ENCODE measurements at places on chromosomes 11 and 22.

DNA sequence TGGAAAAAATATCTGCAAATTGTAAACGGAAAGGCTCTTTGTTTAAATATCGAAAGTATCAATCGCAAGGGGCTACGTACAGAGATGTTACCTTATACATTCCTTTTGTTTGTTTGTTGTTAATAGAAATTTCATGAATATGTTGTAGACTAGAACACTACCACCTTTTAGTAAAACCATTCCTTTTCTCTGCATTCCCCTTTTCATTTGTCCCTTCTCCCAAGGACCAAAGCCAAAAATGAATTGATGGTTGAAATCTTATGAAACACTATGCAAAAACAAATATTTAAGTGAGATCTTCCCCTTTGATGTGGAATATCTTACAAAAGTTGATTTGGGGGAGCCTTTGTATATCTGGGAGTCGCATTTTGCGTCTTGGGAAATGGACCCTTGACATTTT lies 2.1 kb downstream of the SLC17A6 start:
- no peaks in the 10 kb centered on the region for H3K36me3 ChIP-seq
- H3K4me3 ChIP-seq = no peak overlapping the region
- DNase-seq = no peak
- no peaks in the 10 kb centered on the region for H3K27me3 ChIP-seq
- no peaks in the 10 kb centered on the region for H3K4me1 ChIP-seq

- H3K4me1 ChIP-seq = no peaks in the 10 kb centered on the region
- no peaks in the 10 kb centered on the region for H3K36me3 ChIP-seq
- no peak for DNase-seq
- H3K27me3 ChIP-seq = no peaks in the 10 kb centered on the region
These were observed 40.5 kb downstream of the KREMEN1 start for GRCh38 chr22:29113319-29113718.

GRCh38 chr11:16404781-16405285 lies 48.5 kb upstream of the SOX6 start:
- H3K36me3 ChIP-seq = no peaks in the 10 kb centered on the region
- peaks cover 17% of the 10 kb centered on the region for H3K27me3 ChIP-seq
- no peak for DNase-seq
- no peak overlapping the region for H3K27ac ChIP-seq
- no peak overlapping the region for H3K4me3 ChIP-seq

- no peak overlapping the region for H3K27ac ChIP-seq
- H3K27me3 ChIP-seq = no peaks in the 10 kb centered on the region
- DNase-seq = no peak
- no peak overlapping the region for H3K4me3 ChIP-seq
- no peaks in the 10 kb centered on the region for H3K36me3 ChIP-seq
These were observed 1178.3 kb downstream of the LRRC4C start for GRCh38 chr11:40281052-40281580.

- no peak for DNase-seq
- no peak overlapping the region for H3K27ac ChIP-seq
- no peaks in the 10 kb centered on the region for H3K27me3 ChIP-seq
- H3K4me3 ChIP-seq = no peak overlapping the region
- H3K4me1 ChIP-seq = peaks cover 15% of the 10 kb centered on the region
These were observed 37.4 kb downstream of the DUSP8 start for GRCh38 chr11:1534682-1535081.

- H3K36me3 ChIP-seq = no peaks in the 10 kb centered on the region
- H3K4me1 ChIP-seq = peaks cover 75% of the 10 kb centered on the region
These were observed 7.2 kb downstream of the OSBP2 start for GRCh38 chr22:30701872-30702271.

DNA sequence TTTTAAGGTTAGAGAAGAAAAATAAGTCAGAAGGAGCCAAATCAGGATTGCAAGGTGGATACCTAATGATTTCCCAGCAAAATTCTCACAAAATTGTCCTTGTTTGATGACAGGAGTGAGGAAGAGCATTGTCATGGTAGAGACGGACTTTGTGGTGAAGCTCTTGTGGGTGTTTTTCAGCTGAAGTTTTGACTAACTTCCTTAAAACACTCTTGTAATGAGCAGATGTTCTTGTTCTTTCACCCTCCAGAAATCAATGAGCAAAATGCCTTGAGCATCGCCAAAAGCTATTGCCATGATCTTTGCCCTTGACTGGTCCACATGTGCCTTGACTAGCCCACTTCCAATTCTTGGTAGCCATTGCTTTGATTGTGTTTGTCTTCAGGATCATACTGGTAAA lies 20.0 kb downstream of the CALCB start:
- no peak overlapping the region for H3K4me3 ChIP-seq
- no peaks in the 10 kb centered on the region for H3K27me3 ChIP-seq
- no peaks in the 10 kb centered on the region for H3K4me1 ChIP-seq
- no peak overlapping the region for H3K27ac ChIP-seq

- no peaks in the 10 kb centered on the region for H3K4me1 ChIP-seq
- H3K27ac ChIP-seq = no peak overlapping the region
- H3K4me3 ChIP-seq = no peak overlapping the region
These were observed 152.8 kb downstream of the TBC1D22A start for GRCh38 chr22:46914916-46915894.

DNA sequence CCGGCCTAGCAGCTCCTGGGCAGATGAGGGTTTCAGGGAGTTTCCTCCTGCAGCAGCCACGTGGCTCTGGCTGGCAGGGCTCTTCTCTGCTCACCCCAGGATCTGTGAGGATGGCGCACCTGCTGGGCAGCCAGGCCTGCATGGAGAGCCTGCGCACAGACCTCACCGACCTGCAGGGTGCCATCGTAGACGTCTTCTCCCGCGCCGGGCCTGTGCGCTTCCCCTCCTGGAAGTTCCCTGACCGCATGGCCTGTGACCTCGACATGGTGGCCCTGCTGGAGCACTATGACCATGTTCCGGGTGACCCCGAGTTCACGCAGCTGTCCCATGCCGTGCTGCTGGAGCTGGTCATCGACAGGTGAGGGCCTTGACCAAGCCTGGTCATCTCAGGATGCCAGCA lies 9.1 kb downstream of the CCDC157 start:
- no peaks in the 10 kb centered on the region for H3K27me3 ChIP-seq
- H3K4me3 ChIP-seq = no peak overlapping the region
- no peak for DNase-seq
- no peak overlapping the region for H3K27ac ChIP-seq

GRCh38 chr22:20216863-20217499 lies 51.1 kb downstream of the RTN4R start:
- H3K4me1 ChIP-seq = peaks cover 10% of the 10 kb centered on the region
- H3K27ac ChIP-seq = no peak overlapping the region
- no peaks in the 10 kb centered on the region for H3K36me3 ChIP-seq
- DNase-seq = no peak

GRCh38 chr11:112012874-112013273 lies 12.3 kb upstream of the DLAT start:
- H3K27ac ChIP-seq = no peak overlapping the region
- no peaks in the 10 kb centered on the region for H3K27me3 ChIP-seq
- no peak for DNase-seq

GRCh38 chr11:124101737-124102136 lies 13.5 kb upstream of the VWA5A start:
- H3K4me3 ChIP-seq = no peak overlapping the region
- H3K36me3 ChIP-seq = no peaks in the 10 kb centered on the region
- no peak for DNase-seq
- no peaks in the 10 kb centered on the region for H3K4me1 ChIP-seq
- H3K27ac ChIP-seq = no peak overlapping the region

DNA sequence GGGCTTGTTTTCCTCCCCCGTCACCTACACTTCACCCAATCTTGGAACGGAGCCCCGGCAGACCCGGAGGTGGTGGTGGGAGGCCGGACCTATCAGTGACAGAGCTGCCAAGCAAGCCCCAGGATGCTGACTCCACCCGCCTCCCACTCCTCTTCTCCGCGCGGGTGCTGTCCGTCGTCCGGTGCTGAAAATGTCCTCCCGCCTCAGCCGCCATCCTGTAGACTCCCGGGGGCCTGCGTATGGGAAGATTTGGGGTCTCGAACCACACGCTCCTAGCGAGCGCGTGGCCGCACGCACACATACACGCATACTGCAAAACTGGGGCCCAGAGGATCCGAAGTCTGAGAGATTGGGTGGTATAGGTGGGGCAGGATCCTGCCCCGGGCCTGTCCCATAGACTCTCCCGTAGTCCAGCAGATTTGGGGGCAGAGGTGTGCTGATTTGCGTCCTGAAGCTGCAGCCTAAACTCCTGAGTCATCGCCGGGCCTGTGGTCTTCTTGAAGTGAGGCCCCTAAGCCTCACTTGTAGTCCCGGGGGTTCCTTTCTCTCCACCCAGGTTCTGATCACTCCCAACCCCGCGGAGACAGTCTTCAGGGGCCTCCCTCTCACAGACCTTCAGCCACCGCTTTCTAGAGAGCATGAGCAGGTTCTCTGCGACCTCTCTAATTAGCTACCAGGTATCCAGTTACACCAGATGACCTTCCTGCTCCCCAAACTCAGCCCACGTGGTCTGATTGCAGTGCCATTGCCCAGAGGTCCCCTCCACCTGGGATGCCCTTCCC lies 796 bp upstream of the YIF1A start:
- no peaks in the 10 kb centered on the region for H3K27me3 ChIP-seq
- H3K27ac ChIP-seq = peak overlapping the region; percentile 70
- no peaks in the 10 kb centered on the region for H3K36me3 ChIP-seq
- peaks cover 45% of the 10 kb centered on the region for H3K4me1 ChIP-seq
- peak overlapping the region; percentile 96 for H3K4me3 ChIP-seq

GRCh38 chr22:24553597-24554312 lies 1.2 kb downstream of the GUCD1 start:
- peaks cover 11% of the 10 kb centered on the region for H3K4me1 ChIP-seq
- no peak for DNase-seq
- H3K27ac ChIP-seq = peak overlapping the region; percentile 76
- H3K27me3 ChIP-seq = no peaks in the 10 kb centered on the region
- H3K36me3 ChIP-seq = peaks cover 13% of the 10 kb centered on the region
- H3K4me3 ChIP-seq = peak overlapping the region; percentile 75

DNA sequence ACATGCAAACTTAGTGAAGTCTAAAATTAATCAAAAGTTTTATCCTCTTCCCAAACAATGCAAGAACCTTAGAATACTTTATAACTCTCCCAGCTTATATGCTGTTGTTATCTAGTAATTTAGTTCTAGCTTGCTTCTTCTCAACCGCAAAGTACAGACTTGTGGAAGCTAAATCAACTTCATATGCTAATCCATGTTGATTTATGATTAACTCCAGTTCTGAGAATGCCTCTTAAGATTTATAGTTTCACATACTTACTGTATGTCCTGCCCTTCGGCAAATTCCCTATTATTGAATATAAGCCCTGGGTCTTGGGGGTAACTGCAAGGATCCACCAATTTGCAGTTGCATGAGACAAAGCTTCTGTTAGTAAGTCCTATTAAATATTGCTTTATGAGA lies 17.6 kb upstream of the SLC35F2 start:
- H3K36me3 ChIP-seq = no peaks in the 10 kb centered on the region
- H3K4me3 ChIP-seq = no peak overlapping the region
- DNase-seq = no peak
- H3K27ac ChIP-seq = no peak overlapping the region
- H3K27me3 ChIP-seq = no peaks in the 10 kb centered on the region
- H3K4me1 ChIP-seq = no peaks in the 10 kb centered on the region

- no peak overlapping the region for H3K27ac ChIP-seq
- no peaks in the 10 kb centered on the region for H3K4me1 ChIP-seq
- no peaks in the 10 kb centered on the region for H3K27me3 ChIP-seq
These were observed 8.3 kb downstream of the TMEM138 start for GRCh38 chr11:61370349-61371005.

DNA sequence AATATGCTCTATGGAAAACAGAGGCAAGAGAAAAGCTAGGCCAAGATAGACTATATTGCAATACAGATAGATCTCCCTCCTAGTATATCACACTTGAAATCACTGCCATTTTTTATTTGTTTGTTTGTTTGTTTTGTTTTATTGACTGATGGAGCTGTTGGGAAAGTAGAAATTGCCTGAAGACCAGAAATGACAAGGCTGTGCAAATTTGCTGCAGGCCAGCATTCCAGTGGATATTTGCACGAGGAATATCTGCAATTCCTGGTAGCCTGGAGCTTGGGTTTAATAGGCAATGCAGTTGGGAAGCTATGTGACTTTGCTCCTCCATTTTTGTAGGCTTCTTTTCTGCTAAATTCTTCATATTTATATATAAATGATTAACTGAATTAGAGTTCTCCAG lies 991.7 kb downstream of the LRRC4C start:
- H3K36me3 ChIP-seq = no peaks in the 10 kb centered on the region
- no peak overlapping the region for H3K4me3 ChIP-seq
- H3K27me3 ChIP-seq = no peaks in the 10 kb centered on the region
- no peak for DNase-seq

- no peaks in the 10 kb centered on the region for H3K27me3 ChIP-seq
- H3K27ac ChIP-seq = no peak overlapping the region
- H3K4me3 ChIP-seq = no peak overlapping the region
These were observed 153.4 kb downstream of the CACNA1I start for GRCh38 chr22:39723899-39724351.

DNA sequence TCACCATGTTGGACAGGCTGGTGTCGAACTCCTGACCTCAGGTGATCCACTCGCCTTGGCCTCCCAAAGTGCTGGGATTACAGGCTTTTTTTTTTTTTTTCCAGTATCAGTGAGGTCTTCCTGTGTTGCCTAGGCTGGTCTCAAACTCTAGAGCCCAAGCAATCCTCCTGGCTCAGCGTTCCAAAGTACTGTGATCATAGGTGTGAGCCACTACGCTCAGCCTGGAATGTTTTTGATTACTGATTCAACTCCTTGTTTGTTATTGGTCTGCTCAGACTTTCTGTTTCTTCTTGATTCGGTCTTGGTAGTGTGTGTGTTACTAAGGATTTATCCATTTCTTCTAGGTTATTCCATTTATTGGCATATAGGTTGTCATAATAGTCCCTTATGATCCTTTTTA lies 31.3 kb downstream of the NAGA start:
- H3K27me3 ChIP-seq = no peaks in the 10 kb centered on the region
- no peak overlapping the region for H3K4me3 ChIP-seq
- no peak for DNase-seq

GRCh38 chr22:38449776-38450175 lies 5.2 kb downstream of the KCNJ4 start:
- H3K36me3 ChIP-seq = no peaks in the 10 kb centered on the region
- no peak for DNase-seq
- H3K4me1 ChIP-seq = no peaks in the 10 kb centered on the region
- no peak overlapping the region for H3K4me3 ChIP-seq
- H3K27ac ChIP-seq = no peak overlapping the region

GRCh38 chr11:77149716-77150392 lies 21.8 kb downstream of the MYO7A start:
- DNase-seq = no peak
- H3K36me3 ChIP-seq = no peaks in the 10 kb centered on the region
- H3K4me1 ChIP-seq = no peaks in the 10 kb centered on the region
- no peaks in the 10 kb centered on the region for H3K27me3 ChIP-seq
- no peak overlapping the region for H3K27ac ChIP-seq
- H3K4me3 ChIP-seq = no peak overlapping the region

- H3K4me1 ChIP-seq = no peaks in the 10 kb centered on the region
- H3K4me3 ChIP-seq = no peak overlapping the region
- no peaks in the 10 kb centered on the region for H3K27me3 ChIP-seq
- H3K36me3 ChIP-seq = no peaks in the 10 kb centered on the region
- H3K27ac ChIP-seq = no peak overlapping the region
These were observed 397.8 kb downstream of the OPCML start for GRCh38 chr11:133134314-133135173.
